ENCODE measurements at places on chromosomes 12 and 14.

DNA sequence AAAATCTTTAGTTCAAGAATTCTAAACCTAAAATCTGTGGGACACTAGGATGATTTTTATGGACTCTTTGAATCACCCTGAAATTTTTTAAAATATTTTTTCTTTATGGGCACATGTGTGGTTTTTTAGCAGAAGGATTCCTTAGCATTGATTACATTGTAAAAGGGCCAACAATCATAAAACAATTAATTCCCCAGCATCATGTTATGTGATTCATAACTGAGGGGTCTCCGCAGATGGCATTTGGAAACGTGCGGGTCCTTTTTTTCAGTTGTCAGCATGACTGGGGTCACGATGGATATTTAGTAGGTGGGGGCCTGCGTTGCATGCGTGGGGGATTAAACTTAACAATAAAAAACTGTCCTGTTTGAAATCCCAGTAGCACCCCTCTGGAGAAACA lies 52.5 kb downstream of the NTF3 start:
- DNase-seq: no peak

- DNase-seq: no peak
Observed at GRCh38 chr12:33892425-33892824, 129.9 kb upstream of the ALG10 start.

DNA sequence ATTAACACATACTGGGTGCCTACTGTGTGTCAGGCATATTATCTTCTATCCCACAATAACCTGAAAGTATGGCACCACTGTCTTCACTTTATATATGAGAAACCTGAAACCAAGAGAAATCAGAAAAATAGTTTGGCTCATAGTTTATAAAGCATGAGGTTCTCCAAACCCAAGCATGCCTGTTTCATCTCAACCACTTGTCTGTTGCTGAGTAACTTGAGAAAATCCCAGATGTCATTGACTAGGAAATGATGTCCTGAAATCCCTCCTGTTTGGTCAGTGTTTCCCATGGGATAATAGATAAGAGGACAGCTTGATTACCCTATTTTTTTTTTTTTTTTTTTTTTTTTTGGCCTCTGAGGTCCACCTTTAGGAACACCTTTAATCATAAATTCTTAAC lies 2.6 kb upstream of the IFNG-AS1 start:
- no peak for DNase-seq

GRCh38 chr14:61930101-61930857 lies 168.1 kb downstream of the SNAPC1 start:
- DNase-seq: no peak

GRCh38 chr12:53343969-53344368 lies 7.8 kb upstream of the SP7 start:
- no peak for DNase-seq

DNA sequence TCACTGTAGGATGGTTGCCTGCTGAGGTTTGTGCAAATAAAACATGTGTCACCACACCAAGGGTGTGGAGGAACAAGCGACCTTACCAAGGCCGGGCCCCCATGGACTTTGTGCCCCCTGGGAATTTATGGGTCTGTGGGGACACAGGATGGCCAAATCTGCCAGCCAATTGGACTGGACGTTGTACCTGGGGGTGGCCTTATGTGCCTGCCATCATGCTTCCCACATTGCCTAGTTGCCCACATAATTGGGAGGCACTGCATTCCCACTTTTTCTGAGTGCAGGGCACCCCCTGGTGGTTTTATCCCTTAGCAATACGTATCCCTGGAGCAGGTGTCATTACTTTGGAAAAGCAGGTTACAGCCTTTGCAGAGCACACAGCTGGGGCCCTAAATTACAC lies 92.6 kb upstream of the TMPO start:
- no peak for DNase-seq

DNA sequence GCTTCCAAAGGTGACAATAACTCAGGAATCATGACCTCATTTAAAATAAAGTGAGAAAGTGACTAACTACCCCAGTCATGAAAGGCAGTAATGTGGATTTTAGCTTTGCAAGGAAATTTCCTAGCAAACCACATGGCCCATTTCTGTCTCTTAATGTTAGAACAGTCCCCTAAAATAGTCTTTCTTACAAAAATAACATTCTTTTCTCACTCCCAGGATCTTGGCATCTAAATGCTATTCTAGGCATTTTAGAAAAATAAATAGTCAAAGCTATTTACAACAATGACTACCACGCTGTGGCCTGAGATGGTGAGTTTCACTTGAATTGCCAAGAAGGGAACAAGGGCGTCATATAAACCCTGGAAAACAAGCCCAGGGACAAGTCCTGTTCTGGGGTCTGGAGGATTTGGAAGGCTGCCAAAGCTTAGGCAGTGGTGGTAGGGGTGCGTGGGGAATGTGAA lies 101.2 kb upstream of the CCDC175 start:
- DNase-seq: no peak

All from GM12892 (cell line).